ENCODE measurements at places on chromosomes 2 and 18. TPM values are rescaled to one million over a fixed set of nuclear protein-coding genes. Genes with fewer than 3 reads are reported as not detected.

Gene TUBA4B
- total RNA-seq, result 0.72 TPM

Gene DOK1
- 12.0 TPM for total RNA-seq

DNA sequence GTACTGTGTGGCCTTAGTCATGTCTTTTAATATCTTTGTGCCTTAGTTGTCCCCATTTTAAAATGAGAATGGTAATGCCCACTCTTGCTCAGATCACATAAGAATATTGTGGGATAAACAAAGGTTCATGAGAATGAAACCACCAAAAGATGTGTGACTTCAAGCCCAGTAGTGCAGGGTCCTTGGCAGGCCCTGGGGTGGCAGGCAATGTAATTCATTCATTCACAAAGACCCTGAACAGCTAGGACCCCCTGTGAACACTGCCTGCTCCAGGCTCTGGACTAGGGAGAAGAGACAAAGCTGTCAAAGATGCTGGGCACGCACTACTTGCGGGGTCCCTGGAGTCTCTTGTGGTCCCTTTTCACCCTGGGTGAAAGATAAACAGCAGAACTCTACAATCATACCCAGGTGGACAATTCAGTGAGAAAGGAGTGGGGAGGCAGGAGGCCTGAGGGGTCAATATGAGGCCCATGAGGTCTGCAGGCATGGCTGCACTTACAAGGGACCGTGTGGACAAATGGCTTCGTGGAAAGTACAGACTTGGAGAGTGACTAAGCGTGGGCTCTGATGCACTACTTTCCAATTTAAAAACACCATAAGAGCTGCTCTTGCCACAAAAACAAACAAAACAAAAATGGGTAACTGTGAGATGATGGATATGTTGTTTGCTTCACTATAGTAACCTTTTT, 136.1 kb downstream of the SMAD7 start:
- no peak for DNase-seq

DNA sequence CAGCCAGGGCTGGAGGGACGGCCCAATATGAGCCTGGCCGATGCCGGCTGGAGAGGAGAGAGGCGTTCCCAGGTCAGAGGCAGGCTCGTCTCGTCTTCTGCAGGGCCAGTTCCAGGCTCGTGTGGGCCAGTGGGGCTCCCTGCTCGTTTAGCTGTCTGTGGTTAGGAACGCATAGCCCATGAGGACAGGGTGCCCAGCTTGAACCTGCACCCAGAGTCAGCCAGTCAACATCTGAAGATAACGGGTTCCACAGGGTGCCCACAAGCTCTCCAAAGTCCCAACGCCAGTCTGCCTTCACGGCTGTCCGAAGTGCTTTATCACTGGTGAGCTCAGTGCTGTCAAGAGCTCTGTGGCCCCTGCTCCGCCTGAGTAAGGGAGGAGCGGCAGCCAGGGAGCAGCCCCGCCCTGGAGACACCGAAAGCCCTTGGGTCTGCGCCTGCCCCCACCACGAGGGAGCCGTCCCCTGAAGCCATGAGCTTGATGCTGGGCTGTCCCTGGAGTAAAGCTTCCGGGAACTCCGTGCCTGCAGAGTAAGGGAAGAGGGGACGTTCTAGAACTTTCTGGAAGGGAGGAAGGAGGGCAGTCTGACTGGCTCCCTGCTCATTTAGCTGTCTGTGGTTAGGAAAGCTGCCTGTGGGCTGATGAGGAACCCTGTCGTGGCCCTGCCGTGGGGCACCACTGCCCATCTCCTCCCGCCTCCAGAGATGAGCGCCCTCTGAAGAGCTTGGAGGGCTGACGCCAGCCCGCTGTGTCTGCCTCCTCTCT, 2.7 kb upstream of the HSBP1L1 start:
- peak; percentile 37 for DNase-seq

DNA sequence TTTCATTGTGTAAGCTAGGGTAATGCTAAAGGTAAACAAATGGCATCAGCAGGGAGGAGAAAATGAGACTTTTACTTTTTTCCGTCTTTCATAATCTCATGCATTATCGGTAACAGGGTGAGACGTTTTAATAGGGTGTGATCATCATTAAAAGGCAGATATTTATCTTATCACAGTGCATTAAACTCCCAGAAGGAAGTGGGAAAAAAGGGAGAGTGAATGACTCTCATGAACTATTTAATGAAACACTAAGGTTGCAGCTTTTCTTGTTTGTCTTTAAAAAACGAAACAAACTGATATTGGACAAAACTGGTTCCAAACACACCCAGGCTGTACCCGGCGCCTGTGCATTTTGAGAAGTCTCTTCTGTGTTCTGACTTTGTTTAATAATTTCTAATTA, 1936.8 kb upstream of the PIK3C3 start:
- DNase-seq, result no peak

Gene PJVK
- 18.1 TPM for total RNA-seq

DNA sequence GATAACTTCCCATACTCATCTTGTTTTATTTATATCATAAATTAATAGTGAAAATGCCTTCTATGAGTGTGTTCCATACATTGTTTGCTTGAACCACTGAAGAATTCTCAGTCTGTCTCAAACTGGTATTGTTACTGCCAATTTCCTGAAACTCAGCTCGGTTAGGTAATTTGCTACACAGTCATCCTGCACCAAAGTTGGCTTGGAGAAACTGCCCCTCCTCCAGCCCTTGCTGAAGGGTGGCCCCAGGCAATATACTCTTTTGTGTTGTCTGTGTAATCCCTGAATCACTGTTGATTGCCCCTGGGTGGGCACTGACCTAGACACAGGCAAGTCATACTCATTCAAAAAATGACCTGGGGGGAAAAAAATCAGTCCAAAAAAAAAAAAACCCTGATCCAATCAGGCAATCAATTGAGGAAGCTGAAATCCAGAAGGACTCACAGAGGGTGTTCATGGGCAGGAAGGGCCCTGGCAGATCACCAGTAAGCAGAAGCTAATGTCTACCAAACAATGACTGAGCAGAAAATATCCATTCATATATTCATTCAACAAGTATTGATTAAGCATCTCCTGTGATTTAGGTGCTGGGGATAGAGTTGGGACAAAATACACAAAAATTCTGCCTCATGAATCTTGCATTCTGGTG, 3.8 kb upstream of the SESTD1 start:
- no peak for DNase-seq

GRCh38 chr2:75949385-75950030, 238.8 kb upstream of the GCFC2 start:
- DNase-seq, result no peak

Gene TMEM17
- 7.0 TPM for total RNA-seq

Gene CPS1
- total RNA-seq, result 27.4 TPM

GRCh38 chr2:180823546-180824141, 156.8 kb upstream of the UBE2E3 start:
- no peak for DNase-seq

- DNase-seq, result no peak
Measured at GRCh38 chr2:202491514-202491913, 115.4 kb downstream of the BMPR2 start.

Gene HOXD9
- total RNA-seq, result 1.9 TPM

DNA sequence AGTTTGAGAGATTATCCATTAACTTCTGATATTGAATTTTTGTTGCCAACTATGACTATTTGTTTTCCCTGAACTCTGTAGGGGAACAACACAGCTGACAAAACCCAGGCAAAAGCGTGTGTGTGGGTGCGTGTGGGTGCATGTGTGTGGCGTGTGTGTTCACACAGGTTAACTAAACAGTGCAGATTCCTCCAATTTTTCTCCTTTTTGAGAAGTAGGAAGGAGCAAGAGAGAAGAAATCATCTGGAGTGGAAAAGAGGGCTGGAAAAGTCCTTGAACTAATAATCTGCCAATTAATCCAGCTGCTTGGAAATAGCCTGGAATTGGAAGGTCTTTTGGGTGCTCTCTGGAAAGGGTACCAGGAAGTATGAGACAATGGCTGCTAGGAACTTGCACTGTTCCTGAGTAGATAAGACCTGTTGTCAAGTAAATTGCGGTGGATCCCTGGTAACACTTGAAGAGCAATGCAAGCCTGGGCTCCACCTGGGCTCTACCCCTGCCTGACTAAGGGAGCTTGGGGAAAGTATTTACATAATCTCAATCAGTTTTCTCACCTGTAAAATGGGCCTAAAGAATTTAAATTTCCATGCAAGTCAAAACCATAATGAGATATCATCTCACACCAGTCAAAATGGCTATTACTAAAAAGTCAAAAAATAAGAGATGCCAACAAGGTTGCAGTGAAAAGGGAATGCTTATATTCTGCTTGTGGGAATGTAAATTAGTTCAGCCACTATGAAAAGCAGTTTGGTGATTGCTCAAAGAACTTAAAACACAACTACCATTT, 40.5 kb upstream of the IL1R1 start:
- no peak for DNase-seq

GRCh38 chr2:162403884-162404283, 60.0 kb downstream of the GCA start:
- peak; percentile 23 for DNase-seq

- DNase-seq, result no peak
Measured at GRCh38 chr2:100200985-100201384, 58.6 kb upstream of the AFF3 start.

Gene SMYD5
- 50.1 TPM for total RNA-seq

Gene CTIF
- total RNA-seq, result 39.7 TPM

DNA sequence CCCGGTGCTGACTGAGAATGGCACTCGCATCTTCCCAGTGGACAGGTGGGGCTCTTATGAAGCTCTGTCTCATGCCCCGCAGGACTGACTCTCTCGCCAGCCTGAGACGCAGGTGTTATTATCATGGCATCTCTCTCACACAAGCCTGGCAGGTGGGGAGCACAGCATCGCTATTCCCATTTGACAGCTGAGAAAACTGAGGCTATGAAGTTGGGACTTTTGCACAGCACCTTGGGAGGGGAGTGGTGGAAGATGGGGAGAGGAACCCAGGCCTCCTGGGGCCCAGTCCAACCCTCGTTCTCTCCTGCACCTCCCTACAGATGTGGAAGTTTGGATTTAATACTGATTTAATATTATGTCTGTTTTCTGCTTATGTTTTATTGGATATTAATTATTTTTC, 9.0 kb upstream of the NTSR2 start:
- DNase-seq, result no peak

Gene HOXD3
- total RNA-seq, result not detected

GRCh38 chr2:26453421-26454329, 24.2 kb downstream of the OTOF start:
- no peak for DNase-seq

Gene LDAH
- total RNA-seq, result 43.6 TPM

- DNase-seq, result no peak
Measured at GRCh38 chr2:236162031-236162845, 5.9 kb downstream of the GBX2 start.

Gene MZT2B
- total RNA-seq, result 172 TPM

DNA sequence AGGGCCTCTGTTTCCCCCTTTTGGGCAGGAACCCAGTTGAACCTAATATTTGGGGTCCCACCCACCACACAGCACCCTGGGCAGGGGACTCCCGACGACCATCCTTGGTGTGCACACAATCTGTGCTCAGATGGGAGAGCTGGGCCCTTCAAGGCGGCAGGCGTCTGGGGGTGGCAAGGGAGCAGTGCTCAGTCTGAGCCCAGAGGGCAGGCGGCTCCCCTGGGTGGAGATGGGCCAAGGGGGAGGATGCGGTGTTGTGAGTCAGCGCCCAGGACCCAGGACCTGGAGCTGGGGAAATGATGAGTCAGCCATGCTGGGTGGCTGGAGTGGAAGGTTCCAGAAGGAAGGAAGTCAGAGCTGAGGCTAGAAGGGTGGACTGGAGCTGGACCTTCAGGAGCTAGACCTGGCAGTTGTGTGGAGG, 3.8 kb downstream of the PROM2 start:
- no peak for DNase-seq

DNA sequence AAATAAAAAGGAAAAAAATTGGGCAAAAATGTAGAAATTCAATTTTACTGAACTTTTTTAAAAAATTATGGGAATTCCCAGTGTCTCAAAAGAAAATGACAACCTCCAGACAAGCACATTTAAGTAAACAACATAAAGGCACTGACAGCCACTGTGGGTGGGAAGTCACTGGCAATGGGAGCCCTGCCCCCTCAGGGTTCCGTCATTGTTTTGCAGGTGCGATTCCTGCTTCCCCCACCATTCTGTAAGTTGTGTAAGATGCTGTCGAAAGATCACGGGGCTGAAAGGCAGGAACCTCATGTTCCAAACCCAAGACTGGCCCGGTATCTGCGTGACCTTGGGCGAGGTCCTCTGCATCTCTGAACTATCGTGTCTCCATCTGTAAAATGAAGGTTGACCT, 15.8 kb upstream of the ASPRV1 start:
- no peak for DNase-seq

DNA sequence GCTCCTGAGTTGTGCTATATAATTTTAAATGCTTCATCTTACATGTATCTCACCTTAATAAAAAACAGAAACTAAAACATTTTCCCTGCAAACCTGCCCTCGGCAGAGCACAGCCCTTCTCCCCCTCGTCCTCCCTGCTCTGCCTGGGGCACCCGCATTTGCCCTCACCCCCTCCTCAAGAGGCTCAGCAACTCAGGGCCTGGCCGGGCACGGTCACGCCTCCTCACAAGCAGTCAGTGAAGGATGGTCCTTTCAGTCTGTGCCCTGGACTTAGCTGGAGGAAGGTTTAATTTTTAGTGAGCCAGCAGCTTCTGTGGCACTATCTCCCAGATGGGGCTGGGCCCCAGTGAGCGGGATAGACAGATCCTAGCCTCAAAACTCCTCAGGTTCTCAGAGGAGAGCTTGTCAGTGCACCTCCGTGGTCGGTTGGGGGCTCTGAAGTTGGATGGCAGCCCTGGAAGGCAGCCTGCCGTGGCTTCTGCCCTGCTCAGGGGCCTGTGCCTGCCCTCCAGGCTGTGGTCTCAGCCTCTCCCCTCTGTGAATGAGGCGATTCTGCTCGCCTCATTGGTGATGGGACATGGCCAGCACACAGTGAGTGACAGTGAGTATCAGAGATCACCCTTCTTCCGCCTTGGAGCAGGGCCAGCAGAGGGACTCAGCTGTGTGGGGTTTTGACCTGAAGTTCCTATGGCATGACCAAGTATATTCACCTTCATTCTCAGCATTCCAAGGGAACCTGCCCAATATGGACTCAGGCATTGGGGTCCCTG, 56.3 kb upstream of the AFF3 start:
- no peak for DNase-seq

GRCh38 chr2:3636586-3637310, 21.3 kb upstream of the ALLC start:
- DNase-seq, result no peak

GRCh38 chr2:25262288-25262687, 79.4 kb downstream of the DNMT3A start:
- no peak for DNase-seq

- peak; percentile 26 for DNase-seq
Measured at GRCh38 chr2:82795446-82795845, 1663.6 kb downstream of the SUCLG1 start.
